ENCODE measurements at places on chromosomes 11 and 22.

- no peak for DNase-seq
Observed at GRCh38 chr22:45399712-45400445, 13.5 kb downstream of the SMC1B start.

DNA sequence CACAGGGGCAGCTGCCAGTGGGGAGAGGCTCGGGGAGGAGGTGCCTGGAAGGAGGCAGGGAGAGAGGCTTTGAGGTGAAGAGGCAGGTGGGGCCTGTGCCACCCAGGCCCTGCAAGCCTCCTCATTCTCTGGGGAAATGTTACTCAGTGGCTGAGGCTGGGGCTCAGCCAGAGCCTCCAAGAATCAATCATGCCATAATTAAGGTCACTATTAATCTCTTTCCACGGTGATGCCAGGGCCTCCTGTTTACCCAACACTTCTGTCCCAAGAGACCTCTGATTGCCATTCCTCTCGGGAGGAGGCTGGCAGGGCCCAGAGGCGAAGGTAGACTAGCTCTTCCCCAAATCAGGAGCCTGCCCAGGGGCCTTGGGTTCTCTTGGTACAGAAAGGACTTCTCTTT lies 38.4 kb downstream of the GDPD5 start:
- no peak for DNase-seq

GRCh38 chr11:123457187-123457770 lies 27.2 kb downstream of the GRAMD1B start:
- no peak for DNase-seq

GRCh38 chr11:32072872-32073643 lies 17.8 kb upstream of the RCN1 start:
- no peak for DNase-seq

GRCh38 chr11:112459001-112459400 lies 198.3 kb upstream of the PLET1 start:
- no peak for DNase-seq

GRCh38 chr22:42719133-42719532 lies 1.5 kb downstream of the A4GALT start:
- no peak for DNase-seq

GRCh38 chr22:49377306-49377705 lies 450.4 kb downstream of the BRD1 start:
- no peak for DNase-seq

- DNase-seq: no peak
Observed at GRCh38 chr22:30253205-30253852, 6.8 kb upstream of the LIF start.

DNA sequence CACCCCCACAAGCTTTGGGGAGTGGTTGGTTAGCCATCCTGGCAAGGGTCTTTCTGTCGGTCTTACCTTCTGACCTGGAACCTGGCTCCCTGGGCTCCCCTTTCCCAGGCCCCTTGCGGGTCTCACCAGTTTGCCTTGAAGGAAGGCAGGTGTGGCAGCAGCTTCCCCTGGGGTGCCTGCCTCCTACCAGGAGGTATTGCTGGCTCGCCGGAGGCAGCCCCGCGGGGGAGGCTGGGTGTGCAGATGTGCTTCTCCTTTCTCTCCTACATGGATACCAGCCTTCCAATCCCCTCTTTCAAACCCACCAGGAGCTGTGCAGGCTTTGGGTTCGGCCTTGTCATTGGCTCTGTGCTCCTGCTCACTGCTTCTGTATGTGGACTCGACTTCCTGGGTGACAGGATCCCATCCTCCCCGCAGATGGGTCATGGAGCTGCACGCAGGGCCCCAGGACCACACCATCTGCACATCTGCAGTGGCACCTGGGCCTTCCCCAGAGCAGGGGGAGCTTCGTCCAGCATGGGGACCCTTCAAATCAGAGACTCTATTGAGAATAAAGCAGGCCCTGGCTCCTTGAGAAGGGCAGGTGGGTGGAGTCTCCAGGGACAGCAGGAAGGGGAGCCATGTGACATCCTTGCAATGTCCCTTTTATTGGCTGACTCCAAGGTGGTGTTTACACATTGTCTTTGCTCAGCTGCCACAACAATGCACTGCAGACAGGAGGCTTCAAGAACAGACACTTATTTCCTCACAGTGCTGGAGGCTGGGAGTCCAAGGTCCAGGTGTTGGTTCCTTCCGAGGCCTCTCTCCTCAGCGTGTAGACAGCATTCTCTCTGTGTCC lies 592.0 kb downstream of the BRD1 start:
- no peak for DNase-seq

GRCh38 chr11:68467201-68467834 lies 6.8 kb downstream of the PPP6R3 start:
- no peak for DNase-seq

DNA sequence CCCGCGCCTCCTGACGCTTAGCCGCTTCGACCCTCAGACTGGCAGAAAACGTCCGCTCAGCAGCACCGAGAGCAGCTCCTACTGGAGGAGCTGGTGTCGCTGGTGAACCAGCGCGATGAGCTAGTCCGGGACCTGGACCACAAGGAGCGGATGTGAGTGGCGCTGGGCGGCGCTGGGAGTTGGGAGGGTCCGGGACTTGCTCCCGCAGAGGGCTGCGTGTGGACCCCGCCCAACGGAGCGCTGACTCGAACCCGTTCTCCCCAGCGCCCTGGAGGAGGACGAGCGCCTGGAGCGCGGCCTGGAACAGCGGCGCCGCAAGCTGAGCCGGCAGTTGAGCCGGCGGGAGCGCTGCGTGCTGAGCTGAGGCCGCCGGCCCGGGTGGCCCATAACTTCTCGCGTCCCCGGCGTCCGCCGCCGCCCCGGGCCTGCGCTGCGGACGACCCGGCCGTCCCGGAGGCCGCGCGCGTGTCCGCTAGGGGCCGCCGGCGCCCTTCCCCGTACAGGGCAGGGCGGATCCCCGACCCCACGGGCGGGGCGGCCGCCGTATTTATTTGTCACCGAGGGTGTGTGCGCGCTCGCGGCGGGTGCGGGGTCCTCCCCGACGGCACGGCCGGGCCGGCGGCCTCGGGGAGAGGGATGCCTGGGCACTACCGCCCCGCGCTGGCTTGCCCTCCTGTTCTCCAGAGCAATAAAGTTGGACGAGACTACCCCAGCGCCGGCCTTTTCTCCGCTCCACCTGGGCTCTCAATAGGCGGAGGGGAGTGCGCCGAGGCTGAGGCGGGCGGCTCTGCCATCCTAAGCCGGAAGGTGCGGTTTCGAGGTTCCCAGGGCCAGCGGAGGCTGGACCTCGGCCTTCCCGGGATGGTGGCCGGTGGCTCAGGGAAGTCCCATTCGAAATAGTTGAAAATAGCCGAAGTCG lies 3.4 kb downstream of the KCNK7 start:
- DNase-seq: no peak

DNA sequence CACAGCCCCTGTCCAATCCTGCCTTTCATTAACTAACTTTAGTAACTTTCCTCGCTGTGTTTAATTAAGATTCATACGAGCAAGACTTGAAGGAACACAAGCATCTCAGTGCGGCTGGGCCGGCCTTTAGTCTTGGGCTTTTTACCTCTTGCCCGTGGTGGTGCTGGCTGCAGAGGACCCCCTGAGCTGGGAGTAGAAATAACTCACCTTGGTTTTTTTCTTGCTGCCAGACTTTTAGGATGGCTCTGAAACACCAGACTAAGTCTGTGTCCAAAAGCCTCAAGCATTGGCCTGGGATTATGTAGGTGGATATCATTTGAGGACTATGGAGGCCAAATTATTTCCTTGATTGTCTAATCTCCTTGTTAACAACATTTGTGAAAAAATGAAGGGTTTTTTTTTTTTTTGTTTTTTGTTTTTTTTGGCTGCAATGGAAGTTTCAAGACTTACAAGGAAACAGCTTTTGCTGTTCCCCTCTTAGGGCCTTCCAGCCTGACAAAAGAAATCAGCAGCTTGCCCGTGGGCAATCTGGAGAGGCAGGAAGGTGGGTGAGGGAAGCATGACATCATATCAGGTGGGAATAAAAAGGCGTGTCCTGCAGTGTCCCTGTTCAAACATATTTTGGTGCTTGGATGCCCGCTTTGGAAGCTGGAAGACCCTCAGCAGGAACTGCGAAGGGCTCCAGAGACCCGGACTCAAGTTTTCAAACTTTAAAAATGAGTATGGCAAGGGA lies 44.0 kb downstream of the SMIM38 start:
- no peak for DNase-seq

DNA sequence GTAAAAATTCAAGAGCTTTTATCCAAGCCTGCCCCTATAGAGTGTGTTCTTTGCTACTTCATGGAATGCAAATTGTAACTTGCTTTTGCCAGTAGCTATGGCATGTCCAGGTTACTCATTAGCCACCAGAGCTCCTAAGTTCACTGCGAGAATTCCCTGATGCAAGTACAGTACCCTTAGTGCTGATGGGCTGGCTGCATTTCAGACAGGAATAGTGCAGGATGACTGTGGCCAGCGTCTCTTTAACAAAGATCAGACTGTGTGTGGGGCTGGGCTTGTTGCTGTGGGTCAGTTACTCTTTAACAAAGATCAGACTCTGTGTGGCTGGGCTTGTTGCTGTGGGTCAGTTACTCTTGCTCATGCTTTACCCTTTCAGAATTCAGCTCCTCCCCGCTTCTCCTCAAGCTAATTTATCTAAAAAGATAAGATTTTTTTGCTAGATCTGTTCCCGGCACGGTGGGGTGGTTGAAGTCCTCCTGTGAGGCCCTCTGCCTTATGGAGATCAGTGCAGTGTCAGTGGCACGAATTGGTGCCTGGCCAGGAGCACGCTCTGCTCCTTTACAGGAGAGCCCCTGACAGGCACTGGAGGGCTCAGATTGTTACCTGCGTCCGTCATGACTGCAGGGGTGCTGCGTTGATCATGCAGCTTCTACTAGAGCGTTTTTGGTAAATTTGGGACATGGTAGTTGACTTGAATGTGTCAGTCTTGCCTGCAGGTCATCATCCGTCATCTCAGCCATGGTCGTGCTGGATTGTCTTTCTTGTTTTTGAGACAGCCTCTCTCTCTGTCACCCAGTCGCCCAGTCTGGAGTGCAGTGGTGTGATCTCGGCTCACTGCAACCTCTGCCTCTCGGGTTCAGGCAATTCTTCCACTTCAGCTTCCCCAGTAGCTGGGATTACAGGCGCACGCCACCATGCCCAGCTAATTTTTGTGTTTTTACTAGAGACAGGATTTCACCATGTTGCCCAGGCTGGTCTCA lies 27.0 kb downstream of the AP2A2 start:
- no peak for DNase-seq

DNA sequence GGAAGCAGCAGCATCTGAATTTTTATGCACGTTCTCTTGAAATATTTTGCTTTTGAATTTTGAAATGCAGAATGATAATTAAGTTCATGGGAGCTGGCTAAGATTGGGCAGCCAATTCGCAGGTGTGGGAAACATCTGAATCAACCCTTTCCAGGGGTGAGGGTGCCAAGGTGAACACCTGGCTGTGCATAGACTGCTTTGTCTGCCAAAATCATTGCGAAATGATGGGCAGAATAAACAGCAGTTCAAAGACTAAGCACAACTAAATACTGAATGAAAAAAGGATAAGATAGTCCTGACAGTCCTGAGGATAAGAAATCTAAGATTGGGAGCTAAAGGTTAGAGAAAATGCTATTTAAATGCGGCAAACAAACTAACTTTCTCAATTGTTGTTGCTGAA lies 813.3 kb upstream of the RAG2 start:
- no peak for DNase-seq

DNA sequence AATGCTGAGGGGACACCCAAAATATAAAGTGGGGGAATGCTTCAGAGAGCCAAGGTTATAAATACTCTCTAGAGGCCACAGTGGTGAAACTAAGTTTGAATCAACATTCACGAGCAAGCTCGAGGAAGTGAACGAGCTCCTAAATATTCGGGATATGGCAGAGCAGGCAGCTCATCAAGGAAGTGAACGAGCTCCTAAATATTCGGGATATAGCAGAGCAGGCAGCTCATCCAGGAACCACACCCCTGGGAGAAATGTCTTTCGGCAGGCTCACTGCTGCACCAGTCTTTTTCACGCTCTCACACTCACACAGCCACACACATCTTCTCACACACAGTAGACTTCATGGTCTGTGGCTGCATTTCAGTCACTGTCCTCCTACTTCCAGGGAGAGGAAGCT lies 787.5 kb downstream of the OPCML start:
- no peak for DNase-seq

GRCh38 chr11:27237643-27238042 lies 125.4 kb downstream of the CCDC34 start:
- no peak for DNase-seq

DNA sequence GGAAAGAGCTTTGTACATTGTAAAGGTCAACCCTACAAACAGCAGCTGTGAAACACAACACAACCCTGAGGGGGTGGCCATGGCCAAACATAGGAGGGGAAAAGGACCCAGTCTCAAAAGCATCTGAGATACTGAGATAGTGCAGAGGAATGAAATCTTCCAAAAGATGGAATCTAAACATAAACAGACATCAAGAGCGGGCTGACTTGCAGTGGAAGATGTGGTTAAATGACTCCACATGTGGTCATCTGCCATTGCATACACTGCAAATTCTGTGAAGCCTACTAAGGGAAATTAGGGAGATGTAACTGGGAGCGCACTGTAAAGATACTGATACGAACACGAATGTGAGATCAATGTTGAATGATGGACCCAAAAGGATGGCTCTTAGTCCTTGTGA lies 22.0 kb downstream of the BDNF start:
- DNase-seq: no peak

DNA sequence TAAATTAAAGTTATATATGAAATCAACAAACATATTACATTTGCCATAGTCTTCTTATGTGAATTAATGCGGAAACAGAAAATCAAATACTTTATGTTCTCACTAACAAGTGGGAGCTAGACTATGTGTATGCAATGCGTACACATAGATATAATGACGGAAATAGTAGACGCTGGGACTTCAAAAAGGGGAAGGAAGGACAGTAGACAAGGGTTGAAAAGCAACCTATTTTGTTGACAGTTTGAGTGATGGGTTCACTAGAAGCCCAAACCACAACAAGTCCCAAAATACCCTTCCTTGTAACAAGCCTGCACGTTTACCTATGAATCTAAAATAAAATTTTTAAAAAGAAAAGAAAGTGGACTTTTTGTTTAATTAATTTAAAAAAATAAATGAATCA lies 430.8 kb upstream of the CNTN5 start:
- DNase-seq: no peak

DNA sequence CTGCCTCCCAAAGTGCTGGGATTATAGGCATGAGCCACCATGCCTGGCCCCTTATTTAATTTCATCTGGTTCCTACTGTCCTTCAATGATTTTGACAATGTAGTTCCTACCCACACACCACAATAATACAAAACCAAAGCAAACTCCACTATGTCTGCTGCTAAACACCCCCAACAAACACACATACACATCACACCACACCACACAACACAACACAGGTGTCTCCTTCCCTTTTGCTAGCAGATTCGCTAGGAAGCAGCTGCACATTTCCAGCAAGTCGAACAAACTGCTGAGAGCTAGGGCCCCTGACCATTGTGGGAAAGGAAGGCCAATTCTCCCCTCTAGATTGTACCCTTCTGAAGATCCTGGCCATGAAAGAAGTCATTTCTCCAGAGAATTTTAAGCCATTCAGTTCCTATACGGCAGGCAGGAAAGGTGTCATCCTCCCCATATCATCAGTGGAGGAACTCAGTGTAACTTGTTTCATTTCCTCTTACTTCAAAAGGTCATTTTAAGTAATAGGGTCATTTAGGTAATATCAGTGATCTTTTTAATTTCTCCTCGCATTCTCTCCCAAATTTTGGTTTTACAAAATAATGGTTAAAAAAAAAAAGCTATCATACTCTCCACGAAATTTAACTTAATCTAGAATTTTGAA lies 18.5 kb downstream of the NUMA1 start:
- no peak for DNase-seq
